ENCODE measurements at places on chromosomes 7 and 10. TPM values are rescaled to one million over a fixed set of nuclear protein-coding genes. Genes with fewer than 3 reads are reported as not detected.
A peak's percentile ranks its signal among the peaks of the same experiment; 100 is the strongest.

GRCh38 chr10:28628184-28628893, 49.0 kb upstream of the BAMBI start:
- H3K4me3 ChIP-seq = no peak overlapping the region
- peak; percentile 68 for DNase-seq
- H3K4me1 ChIP-seq = peaks cover 4% of the 10 kb centered on the region
- no peak overlapping the region for H3K27ac ChIP-seq

DNA sequence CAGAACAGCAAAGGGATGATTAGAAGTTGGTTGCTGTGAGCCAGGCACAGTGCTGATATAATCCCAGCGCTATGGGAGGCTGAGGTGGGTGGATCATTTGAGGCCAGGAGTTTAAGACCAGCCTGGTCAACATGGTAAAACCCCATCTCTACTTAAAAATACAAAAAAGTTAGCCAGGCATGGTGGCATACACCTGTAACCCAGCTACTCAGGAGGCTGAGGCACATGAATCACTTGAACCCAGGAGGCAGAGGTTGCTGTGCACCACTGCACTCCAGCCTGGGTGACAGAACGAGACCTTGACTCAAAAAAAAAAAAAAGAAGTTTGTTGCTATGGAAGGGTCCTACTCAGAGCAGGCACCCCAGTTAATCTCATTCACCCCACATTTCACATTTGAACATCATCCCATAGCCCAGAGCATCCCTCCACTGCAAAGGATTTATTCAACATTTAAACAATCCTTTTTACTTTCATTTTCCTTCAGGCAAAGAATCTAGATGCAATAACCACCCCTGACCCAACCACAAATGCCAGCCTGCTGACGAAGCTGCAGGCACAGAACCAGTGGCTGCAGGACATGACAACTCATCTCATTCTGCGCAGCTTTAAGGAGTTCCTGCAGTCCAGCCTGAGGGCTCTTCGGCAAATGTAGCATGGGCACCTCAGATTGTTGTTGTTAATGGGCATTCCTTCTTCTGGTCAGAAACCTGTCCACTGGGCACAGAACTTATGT, 4.1 kb downstream of the IL6 start:
- peaks cover 36% of the 10 kb centered on the region for H3K4me1 ChIP-seq
- H3K27me3 ChIP-seq = no peaks in the 10 kb centered on the region
- DNase-seq = no peak

- no peaks in the 10 kb centered on the region for H3K27me3 ChIP-seq
- H3K4me3 ChIP-seq = no peak overlapping the region
- DNase-seq = peak; percentile 40
- H3K36me3 ChIP-seq = no peaks in the 10 kb centered on the region
- no peaks in the 10 kb centered on the region for H3K4me1 ChIP-seq
These were observed 3.7 kb downstream of the AGR2 start for GRCh38 chr7:16801111-16801542.

DNA sequence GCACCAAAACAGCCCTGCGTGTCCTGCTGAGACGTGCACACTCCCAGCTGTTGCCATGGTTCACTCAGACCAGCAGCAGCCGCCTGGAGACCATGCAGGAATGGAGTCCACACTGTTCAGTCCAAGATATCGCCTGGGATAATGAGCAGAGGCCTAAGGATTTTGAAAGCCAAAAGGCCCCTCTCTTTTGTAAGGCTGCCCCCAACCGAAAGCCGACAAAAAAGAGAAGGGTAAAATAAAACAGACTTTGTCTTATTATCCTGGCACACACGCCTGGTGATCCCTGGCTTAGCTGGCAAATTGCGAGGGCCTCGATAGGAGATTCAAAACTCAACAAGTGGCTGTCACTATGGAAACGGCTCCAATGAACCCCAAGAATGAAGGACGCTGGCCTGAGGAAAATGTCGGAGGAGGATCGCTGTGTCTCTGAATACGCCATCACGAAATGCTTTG, 263.6 kb downstream of the SKIDA1 start:
- H3K36me3 ChIP-seq = no peaks in the 10 kb centered on the region
- DNase-seq = no peak
- no peak overlapping the region for H3K4me3 ChIP-seq
- H3K4me1 ChIP-seq = no peaks in the 10 kb centered on the region
- no peaks in the 10 kb centered on the region for H3K27me3 ChIP-seq
- H3K27ac ChIP-seq = no peak overlapping the region

ABCB4 gene
- polyA plus RNA-seq = 27.5 TPM

ERV3-1 gene
- polyA plus RNA-seq = 13.7 TPM

SPDYE2B gene
- polyA plus RNA-seq = not detected

PDK4 gene
- 0.29 TPM for polyA plus RNA-seq

DNA sequence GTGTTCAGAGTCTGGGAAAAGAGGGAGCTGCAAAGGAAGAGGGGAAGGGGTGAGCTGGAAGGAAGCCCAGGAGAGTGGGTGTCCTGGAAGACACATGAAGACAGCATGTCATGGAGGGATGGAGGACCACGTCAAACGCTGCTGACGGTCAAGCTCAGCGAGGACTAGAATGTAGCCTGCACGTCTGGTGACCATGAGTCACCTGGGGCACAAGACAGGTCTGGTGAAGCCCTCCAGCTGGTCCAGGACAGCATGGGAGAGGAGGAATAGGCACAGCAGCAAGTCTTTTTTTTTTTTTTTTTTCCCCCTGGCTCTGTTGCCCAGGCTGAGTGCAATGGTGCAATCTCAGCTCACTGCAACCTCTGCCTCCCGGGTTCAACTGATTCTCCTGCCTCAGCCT, 19.6 kb upstream of the AMZ1 start:
- H3K36me3 ChIP-seq = no peaks in the 10 kb centered on the region
- H3K4me3 ChIP-seq = no peak overlapping the region
- DNase-seq = no peak
- no peak overlapping the region for H3K27ac ChIP-seq
- peaks cover 6% of the 10 kb centered on the region for H3K4me1 ChIP-seq
- H3K27me3 ChIP-seq = no peaks in the 10 kb centered on the region

DNA sequence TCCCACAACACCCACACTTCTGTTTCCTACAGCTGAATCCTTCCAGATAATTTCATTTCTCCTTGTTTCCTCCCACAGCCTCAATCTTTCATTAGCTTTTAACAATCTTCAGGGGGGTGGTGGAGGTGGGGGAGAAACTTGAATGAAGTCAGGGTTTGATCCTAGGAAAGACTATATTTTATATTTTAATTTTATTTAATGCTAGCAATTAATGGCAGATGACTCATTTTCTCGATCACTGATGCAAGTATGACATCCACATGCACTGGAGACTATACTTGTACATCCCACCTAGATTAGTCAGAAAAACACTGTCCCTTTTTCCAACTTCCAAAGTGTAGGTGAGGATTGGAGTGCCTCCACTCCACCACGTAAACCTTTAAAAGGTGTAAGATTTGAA, 1181.3 kb upstream of the AUTS2 start:
- no peak overlapping the region for H3K27ac ChIP-seq
- DNase-seq = no peak
- no peaks in the 10 kb centered on the region for H3K4me1 ChIP-seq
- H3K36me3 ChIP-seq = no peaks in the 10 kb centered on the region

DNA sequence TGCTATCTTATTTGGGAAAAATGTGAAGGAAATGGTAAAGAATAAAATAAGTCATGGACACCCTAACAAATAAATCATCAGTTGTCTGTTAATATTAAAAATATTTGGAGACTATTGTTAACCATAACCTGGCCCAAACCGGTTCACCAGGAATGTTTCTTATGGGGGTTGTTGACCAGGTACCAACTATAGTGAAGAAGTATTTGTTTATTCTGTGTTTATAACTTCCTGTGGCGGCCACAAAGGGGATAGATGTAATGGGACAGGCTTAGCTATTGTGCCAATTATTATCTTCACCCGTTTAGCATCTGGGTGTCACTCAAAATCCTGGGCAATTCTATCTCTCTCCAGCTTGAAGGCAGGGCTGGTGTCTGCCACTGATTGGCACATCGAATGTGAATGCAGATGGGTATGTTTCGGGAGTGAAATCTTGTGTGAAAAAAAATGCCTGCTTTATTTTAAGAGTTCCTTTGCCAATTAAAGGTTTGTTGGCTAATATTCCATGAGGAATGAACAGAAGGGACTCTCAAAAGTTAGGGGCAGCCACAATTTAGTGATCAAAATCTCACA, 500.9 kb downstream of the ARL4A start:
- H3K4me3 ChIP-seq = no peak overlapping the region
- no peaks in the 10 kb centered on the region for H3K27me3 ChIP-seq
- H3K4me1 ChIP-seq = no peaks in the 10 kb centered on the region

DNA sequence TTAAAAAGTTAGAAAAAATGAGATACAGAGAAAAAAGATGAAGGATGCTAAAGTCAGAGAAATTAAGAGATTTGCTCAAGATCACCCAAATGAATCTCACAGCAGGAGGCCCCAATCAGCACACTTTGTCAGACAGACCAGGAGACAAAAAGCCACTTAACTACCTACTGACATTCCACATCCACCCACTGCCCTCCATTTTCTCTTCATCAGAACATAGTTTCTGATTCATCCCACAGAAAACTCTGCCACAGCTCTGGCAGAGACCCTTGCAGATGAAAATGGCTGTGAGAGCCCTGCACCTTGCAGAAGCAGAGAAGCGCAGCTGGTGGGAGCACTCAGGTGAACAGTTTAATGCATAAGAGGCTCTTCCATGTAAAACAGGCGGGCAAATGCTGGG, 26.6 kb downstream of the DGKI start:
- H3K4me1 ChIP-seq = no peaks in the 10 kb centered on the region
- no peak overlapping the region for H3K4me3 ChIP-seq
- H3K27me3 ChIP-seq = no peaks in the 10 kb centered on the region
- H3K36me3 ChIP-seq = no peaks in the 10 kb centered on the region
- no peak for DNase-seq
- H3K27ac ChIP-seq = no peak overlapping the region

DNA sequence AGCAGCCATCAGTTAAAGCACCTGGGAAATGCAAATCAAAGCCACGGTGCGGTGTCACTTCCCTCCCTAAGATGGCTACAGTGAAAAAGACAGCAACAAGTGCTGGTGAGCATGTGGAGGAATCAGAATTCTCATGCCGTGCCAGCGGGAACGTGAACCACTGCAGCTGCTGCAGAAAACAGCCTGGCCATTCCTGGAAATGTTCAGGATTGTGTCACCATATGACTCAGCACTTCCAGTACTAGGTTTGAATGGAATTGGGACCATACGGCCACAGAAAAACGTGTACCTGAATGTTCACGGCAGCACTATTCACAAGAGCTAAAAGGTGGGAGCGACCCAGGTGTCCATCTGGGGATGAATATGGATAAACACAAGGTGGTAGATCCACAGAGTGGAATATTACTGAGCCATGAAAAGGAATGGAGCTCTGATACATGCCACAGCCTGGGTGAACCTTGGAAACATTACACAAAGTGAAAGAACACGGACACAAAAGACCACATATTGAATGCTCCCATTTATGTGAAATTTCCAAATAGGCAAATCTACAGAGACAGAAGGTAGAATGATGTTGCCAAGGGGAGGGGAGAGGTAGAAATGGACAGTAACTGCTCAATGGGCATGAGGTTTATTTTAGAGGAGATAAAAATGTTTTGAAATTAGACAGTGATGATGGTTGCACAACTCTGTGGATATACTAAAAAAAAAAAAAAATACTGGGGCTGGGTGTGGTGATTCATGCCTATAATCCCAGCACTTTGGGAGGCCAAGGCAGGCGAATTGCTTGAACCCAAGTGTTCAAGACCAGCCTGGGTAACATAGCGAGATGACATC, 61.6 kb downstream of the MICALL2 start:
- H3K27ac ChIP-seq = no peak overlapping the region
- no peaks in the 10 kb centered on the region for H3K27me3 ChIP-seq
- DNase-seq = no peak

DNA sequence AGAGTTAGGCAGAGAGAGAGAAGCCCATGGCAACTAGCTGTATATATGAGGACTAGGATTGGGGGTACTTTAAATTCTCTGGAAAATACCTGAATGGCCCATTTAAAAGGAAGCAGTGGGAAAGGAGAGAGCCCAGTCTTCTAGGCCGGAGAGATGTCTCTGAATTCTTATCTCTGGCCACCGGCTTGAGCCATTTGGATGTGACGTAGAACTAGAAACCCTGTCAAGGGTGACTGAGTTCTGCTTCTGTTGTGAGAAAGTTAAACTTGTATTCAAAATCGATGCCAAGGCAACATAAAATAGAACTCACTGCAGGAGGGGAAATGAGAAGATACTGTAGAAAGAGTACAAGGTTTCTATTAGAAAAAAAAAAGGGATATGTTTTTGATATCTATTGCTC, 6.3 kb upstream of the GSTK1 start:
- DNase-seq = peak; percentile 74
- peaks cover 49% of the 10 kb centered on the region for H3K4me1 ChIP-seq
- H3K27ac ChIP-seq = peak overlapping the region; percentile 84
- H3K36me3 ChIP-seq = no peaks in the 10 kb centered on the region
- no peaks in the 10 kb centered on the region for H3K27me3 ChIP-seq
- H3K4me3 ChIP-seq = no peak overlapping the region

SUN3 gene
- polyA plus RNA-seq = not detected

SPDYE9 gene
- polyA plus RNA-seq = not detected

CPED1 gene
- polyA plus RNA-seq = 3.8 TPM

EVX1 gene
- not detected for polyA plus RNA-seq

DGKI gene
- polyA plus RNA-seq = not detected

RSPH10B2 gene
- polyA plus RNA-seq = not detected

GRCh38 chr10:120039826-120040225, 147.3 kb downstream of the SEC23IP start:
- H3K4me3 ChIP-seq = no peak overlapping the region
- H3K27ac ChIP-seq = no peak overlapping the region
- H3K27me3 ChIP-seq = no peaks in the 10 kb centered on the region
- H3K4me1 ChIP-seq = no peaks in the 10 kb centered on the region
- H3K36me3 ChIP-seq = no peaks in the 10 kb centered on the region

NKX1-2 gene
- not detected for polyA plus RNA-seq

- H3K27me3 ChIP-seq = no peaks in the 10 kb centered on the region
- no peaks in the 10 kb centered on the region for H3K36me3 ChIP-seq
- H3K27ac ChIP-seq = no peak overlapping the region
These were observed 52.0 kb upstream of the GRB10 start for GRCh38 chr7:50834679-50835078.

OPN4 gene
- polyA plus RNA-seq = not detected

DNA sequence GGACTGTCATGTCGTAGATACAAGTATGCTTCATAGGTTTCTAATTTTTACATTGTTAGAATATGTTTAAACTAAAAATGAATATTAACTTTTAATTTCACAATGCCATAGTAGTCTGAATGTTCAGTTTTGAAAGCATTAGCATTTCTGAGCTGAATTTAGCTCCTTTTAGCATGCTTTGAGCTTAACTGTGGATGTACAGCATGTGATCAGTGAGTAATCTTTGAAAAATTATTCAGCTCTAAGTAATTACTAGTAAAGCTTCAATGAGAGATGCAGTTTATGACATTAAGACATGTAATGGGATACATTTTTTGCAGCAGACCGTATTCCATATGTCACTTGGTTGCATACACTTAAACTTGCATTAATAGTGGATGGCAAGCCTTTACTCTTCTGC, 114.1 kb upstream of the WNT16 start:
- H3K36me3 ChIP-seq = no peaks in the 10 kb centered on the region

Data from B cell (primary cell).